ENCODE measurements at places on chromosomes 5 and 9. TPM values are rescaled to one million over a fixed set of nuclear protein-coding genes. Genes with fewer than 3 reads are reported as not detected.

ABITRAM gene
- 6.9 TPM for total RNA-seq

DNA sequence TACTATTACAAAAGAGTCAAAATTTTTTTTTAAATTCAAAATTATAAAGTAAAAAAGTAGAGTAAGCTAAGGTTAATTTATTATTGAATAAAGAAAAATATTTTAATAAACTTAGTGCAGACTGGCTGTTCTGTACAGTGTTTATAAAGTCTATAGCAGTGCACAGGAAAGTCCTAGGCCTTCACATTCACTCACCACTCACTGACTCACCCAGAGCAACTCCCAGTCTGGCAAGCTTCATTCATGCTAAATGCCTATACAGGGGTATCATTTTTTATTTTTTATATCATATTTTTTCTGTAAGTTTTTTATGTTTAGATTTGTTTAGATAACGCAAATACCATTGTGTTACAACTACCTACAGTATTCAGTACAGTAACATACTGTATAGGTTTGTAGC, 700.7 kb upstream of the GRAMD2B start:
- H3K4me1 ChIP-seq, result no peaks in the 10 kb centered on the region
- no peak overlapping the region for H3K27ac ChIP-seq
- H3K4me3 ChIP-seq, result no peak overlapping the region
- no peaks in the 10 kb centered on the region for H3K36me3 ChIP-seq
- H3K27me3 ChIP-seq, result no peaks in the 10 kb centered on the region
- no peak for DNase-seq

DNA sequence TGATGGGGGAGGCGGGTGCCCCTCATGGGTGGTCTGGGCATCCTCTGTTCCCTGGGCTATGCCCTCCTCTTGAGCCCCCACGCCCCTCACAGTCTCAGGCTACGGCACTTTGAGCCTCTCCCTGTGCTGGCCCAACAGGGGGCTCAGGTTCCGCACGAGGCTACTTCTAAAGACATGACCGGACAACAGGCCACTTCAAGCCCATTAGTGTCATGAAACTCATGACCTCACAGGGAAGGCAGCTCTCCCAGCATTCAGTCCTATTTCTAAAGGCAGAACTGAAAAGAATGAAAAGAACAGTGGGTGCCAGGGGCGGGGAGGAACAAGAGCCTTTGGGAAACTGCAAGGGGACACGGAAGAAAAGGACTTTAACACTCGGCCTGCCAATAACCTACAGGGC, 45.0 kb downstream of the COL23A1 start:
- H3K4me3 ChIP-seq, result no peak overlapping the region
- no peak for DNase-seq
- H3K27ac ChIP-seq, result no peak overlapping the region
- no peaks in the 10 kb centered on the region for H3K36me3 ChIP-seq

CMBL gene
- total RNA-seq, result 3.2 TPM

GRCh38 chr9:126151686-126152134, 174.9 kb upstream of the MVB12B start:
- peak; percentile 26 for DNase-seq
- H3K4me1 ChIP-seq, result peaks cover 1% of the 10 kb centered on the region
- no peak overlapping the region for H3K27ac ChIP-seq
- H3K36me3 ChIP-seq, result no peaks in the 10 kb centered on the region

DNA sequence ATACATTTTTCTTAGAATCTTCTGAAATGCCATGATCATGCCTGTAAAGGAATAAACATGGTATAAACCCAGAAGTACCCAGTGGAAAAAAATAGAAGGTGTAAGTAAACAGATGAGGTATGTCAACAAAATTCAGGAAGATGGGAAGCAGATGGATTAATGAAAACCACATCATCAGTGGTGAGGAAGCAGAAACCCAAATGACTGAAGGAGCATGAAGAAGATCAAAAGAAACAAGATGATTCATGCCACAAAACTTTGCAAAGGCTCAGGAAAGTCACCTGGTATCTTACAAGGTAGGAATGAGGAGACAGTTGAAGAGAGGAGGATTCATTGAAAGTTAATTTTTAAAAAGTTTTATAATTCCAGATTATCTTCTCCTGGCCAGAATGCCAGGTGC, 132.8 kb upstream of the PAPPA start:
- no peak for DNase-seq
- H3K4me3 ChIP-seq, result no peak overlapping the region
- H3K36me3 ChIP-seq, result no peaks in the 10 kb centered on the region

GRCh38 chr5:173778784-173779304, 109.3 kb upstream of the CPEB4 start:
- no peak for DNase-seq
- peaks cover 18% of the 10 kb centered on the region for H3K4me1 ChIP-seq
- no peaks in the 10 kb centered on the region for H3K36me3 ChIP-seq
- H3K4me3 ChIP-seq, result no peak overlapping the region
- H3K27me3 ChIP-seq, result no peaks in the 10 kb centered on the region

MRNIP gene
- 20.2 TPM for total RNA-seq

- no peak overlapping the region for H3K27ac ChIP-seq
- H3K4me3 ChIP-seq, result no peak overlapping the region
- DNase-seq, result no peak
- peaks cover 23% of the 10 kb centered on the region for H3K4me1 ChIP-seq
Measured at GRCh38 chr5:76586531-76586930, 36.7 kb downstream of the F2RL2 start.
